ENCODE measurements at places on chromosomes 13 and 19.
A peak's percentile ranks its signal among the peaks of the same experiment; 100 is the strongest.

- no peak overlapping the region for H3K27ac ChIP-seq
- H3K4me3 ChIP-seq = no peak overlapping the region
- no peak for DNase-seq
- no peaks in the 10 kb centered on the region for H3K4me1 ChIP-seq
These were observed 537.3 kb downstream of the SUCLA2 start for GRCh38 chr13:47463726-47464125.

GRCh38 chr13:49044836-49045235 is 69.1 kb downstream of the FNDC3A start:
- H3K27me3 ChIP-seq = no peaks in the 10 kb centered on the region
- H3K36me3 ChIP-seq = no peaks in the 10 kb centered on the region
- no peak for DNase-seq
- H3K27ac ChIP-seq = no peak overlapping the region

DNA sequence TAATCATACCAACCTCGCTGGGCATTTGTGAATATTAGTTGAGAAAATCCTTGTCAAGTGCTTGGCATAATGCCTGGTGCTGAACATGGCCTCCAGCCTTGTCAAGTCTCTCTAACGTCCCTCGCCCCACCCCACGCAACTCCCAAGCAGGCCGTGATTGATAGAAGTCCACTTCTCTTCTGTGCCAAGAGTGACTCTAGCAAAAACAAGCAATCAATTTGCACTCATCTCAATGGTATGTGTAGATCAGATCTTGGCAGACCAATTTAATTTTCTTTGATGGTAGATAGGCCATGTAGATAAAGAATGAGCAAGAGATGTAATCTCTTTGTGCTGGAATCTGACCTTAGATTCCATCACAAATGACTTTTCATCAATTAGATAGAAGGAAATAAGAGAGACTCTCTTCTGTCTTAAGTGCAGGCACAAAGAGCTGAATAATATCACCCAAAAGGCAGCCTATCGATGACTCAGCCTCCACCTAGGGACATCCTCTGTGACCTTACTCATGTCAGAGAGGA is 31.0 kb upstream of the KATNAL1 start:
- H3K36me3 ChIP-seq = no peaks in the 10 kb centered on the region
- DNase-seq = peak; percentile 74
- peaks cover 84% of the 10 kb centered on the region for H3K4me1 ChIP-seq
- no peak overlapping the region for H3K4me3 ChIP-seq

DNA sequence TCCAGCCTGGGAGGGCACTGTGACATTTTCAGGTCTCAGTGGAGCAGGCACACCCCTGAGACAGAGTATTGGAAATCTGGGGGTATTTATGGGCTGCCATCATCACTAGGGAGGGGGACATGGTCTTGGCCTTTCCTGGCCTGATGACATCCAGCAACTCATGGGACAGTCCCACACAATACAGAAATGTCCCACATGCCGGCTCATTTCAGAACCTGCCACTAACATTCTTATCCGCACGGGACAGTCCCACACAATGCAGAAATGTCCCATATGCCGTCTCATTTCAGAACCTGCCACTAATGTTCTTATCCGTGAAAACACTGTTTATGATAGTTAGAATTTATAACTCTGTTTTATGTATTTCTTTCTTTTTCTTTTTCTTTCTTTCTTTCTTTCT is 9.8 kb downstream of the SLC8A2 start:
- DNase-seq = no peak
- H3K4me1 ChIP-seq = no peaks in the 10 kb centered on the region
- no peaks in the 10 kb centered on the region for H3K36me3 ChIP-seq
- H3K27me3 ChIP-seq = peaks cover 23% of the 10 kb centered on the region
- H3K4me3 ChIP-seq = no peak overlapping the region
- no peak overlapping the region for H3K27ac ChIP-seq

- H3K4me1 ChIP-seq = no peaks in the 10 kb centered on the region
- H3K27me3 ChIP-seq = no peaks in the 10 kb centered on the region
- DNase-seq = no peak
These were observed 59.3 kb upstream of the WDFY2 start for GRCh38 chr13:51524829-51525566.

GRCh38 chr13:23671377-23671776 is 101.2 kb downstream of the TNFRSF19 start:
- no peaks in the 10 kb centered on the region for H3K4me1 ChIP-seq
- H3K36me3 ChIP-seq = no peaks in the 10 kb centered on the region
- DNase-seq = no peak
- peaks cover 20% of the 10 kb centered on the region for H3K27me3 ChIP-seq

- H3K36me3 ChIP-seq = no peaks in the 10 kb centered on the region
- no peak overlapping the region for H3K4me3 ChIP-seq
- peaks cover 3% of the 10 kb centered on the region for H3K27me3 ChIP-seq
- no peak for DNase-seq
These were observed 8.4 kb downstream of the NLRP7 start for GRCh38 chr19:54938906-54939305.

- no peaks in the 10 kb centered on the region for H3K27me3 ChIP-seq
- no peak for DNase-seq
- H3K27ac ChIP-seq = no peak overlapping the region
- no peaks in the 10 kb centered on the region for H3K36me3 ChIP-seq
- no peaks in the 10 kb centered on the region for H3K4me1 ChIP-seq
- no peak overlapping the region for H3K4me3 ChIP-seq
These were observed 13.2 kb downstream of the ENOX1 start for GRCh38 chr13:43773602-43774001.

GRCh38 chr13:62119739-62120700 is 704.4 kb upstream of the PCDH20 start:
- peak; percentile 10 for DNase-seq
- H3K36me3 ChIP-seq = no peaks in the 10 kb centered on the region
- no peaks in the 10 kb centered on the region for H3K4me1 ChIP-seq

DNA sequence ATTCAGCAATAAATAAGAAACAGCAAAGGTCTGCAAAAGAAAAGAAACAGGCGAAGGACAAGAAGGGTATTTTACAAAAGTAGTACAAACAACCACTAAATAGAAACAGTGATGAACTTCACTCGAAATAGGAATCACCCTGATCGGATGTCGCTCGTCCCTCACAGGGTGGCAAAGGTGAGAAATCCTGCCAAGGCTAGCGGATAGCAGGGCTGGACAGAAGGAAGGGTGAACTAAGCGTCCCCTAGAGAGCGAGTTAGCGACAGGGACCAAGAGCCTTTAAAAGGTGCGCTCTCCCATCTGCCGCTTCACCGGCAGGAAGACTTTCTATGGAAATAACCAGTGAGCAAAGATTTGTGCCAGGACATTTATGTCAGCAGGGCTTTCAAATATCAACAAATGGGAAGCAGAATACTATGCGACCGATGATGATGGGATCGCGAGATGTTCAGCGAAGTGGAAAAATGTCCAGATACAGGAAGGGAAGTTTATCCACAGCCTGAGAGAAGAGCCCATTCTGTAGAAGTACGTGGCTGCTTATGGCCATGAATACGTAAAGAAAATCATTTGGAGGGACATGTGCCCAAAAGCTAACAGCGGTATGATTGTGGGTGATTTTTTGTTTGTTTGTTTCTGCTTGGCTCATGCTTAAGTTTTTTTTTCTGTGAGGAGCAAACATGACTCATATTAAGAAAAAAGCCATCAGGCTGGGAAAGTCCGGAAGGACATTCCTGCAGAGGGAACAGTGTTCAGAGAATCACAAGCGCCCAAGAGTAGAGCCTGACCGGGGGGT is 18.9 kb downstream of the ELAVL1 start:
- peaks cover 37% of the 10 kb centered on the region for H3K36me3 ChIP-seq
- peaks cover 7% of the 10 kb centered on the region for H3K4me1 ChIP-seq
- H3K27me3 ChIP-seq = no peaks in the 10 kb centered on the region

- no peaks in the 10 kb centered on the region for H3K27me3 ChIP-seq
- H3K27ac ChIP-seq = peak within 1 kb of the TSS; percentile 71
- peak within 1 kb of the TSS; percentile 40 for H3K4me3 ChIP-seq
- H3K36me3 ChIP-seq = peaks cover 17% of the 10 kb centered on the region
These were observed at the start of gene CTXN1 for GRCh38 chr19:7926021-7926726. Gene CTXN1, minus strand, starts transcription at chr19:7926135. Its CDS starts 597 bp downstream, at chr19:7925538.

GRCh38 chr19:13012690-13013608 is 17.7 kb downstream of the NFIX start:
- peaks cover 23% of the 10 kb centered on the region for H3K4me1 ChIP-seq
- no peaks in the 10 kb centered on the region for H3K27me3 ChIP-seq
- peak overlapping the region; percentile 41 for H3K27ac ChIP-seq
- DNase-seq = no peak
- H3K4me3 ChIP-seq = peak overlapping the region; percentile 28

- no peak for DNase-seq
- no peaks in the 10 kb centered on the region for H3K27me3 ChIP-seq
- peaks cover 28% of the 10 kb centered on the region for H3K36me3 ChIP-seq
- peak overlapping the region; percentile 91 for H3K27ac ChIP-seq
- peaks cover 38% of the 10 kb centered on the region for H3K4me1 ChIP-seq
These were observed 591 bp downstream of the DEDD2 start for GRCh38 chr19:42216653-42217519.

GRCh38 chr13:102770435-102770834 is 3.2 kb downstream of the TEX30 start:
- no peaks in the 10 kb centered on the region for H3K4me1 ChIP-seq
- H3K36me3 ChIP-seq = 0 out of 2 replicates have a peak, but pooled peaks cover 3% of the 10 kb centered on the region
- H3K4me3 ChIP-seq = no peak overlapping the region
- no peak overlapping the region for H3K27ac ChIP-seq
- H3K27me3 ChIP-seq = no peaks in the 10 kb centered on the region
- no peak for DNase-seq

DNA sequence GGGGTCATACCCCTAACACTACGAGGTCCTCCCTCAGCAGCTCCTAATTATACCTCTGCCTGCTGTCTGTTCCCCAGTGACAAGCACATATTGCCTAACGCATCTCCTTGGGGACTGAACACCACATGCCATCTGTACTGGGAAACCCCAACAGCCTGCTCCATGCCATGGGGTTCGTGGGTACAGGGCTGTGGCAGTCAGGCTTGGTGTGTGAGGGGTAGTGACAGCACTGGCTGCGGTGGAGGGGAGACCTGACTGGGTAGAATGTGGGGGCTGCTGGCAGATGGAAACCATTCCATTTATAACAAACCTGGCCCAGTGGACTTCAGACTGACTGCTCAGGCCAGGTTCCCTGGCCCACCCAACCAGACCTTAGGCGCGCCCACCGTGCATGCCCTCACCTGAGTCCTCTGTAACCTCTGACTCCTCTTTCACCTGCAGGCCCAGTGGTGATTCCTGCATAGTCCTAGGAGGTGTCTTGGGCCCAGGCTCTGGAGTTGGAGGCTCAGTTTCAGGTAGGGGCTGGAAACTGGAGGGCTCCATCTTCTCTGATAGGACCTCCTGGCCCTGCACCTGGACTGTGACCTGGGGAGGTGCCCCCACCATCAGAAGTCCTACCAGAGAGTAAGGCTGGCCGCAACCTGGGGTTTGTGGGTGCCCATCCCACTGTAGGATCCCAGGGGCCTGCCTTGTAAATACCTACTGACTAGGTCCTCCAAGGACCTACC is 3.0 kb downstream of the MZF1 start:
- no peak overlapping the region for H3K27ac ChIP-seq
- no peak overlapping the region for H3K4me3 ChIP-seq
- no peaks in the 10 kb centered on the region for H3K27me3 ChIP-seq
- H3K4me1 ChIP-seq = peaks cover 20% of the 10 kb centered on the region

DNA sequence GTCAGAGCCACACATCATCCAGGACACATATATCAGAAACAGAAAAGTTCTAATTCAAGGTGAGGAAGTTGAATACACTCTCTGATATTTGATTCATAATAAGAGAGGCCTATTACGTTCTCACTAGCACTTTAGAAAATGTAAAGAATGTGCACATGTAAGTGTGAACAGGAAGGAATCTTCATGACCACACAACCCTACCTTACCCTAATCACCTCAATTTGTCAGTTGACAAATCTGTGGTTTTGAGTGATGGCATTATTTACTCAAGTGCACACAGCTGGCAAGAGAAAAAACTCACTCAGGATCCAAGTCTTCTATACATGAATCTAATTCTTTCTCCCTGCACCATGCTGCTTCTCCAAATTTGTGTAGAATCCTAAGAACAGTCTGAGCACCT is 445.8 kb downstream of the SUCLA2 start:
- no peak overlapping the region for H3K27ac ChIP-seq
- H3K27me3 ChIP-seq = no peaks in the 10 kb centered on the region
- H3K36me3 ChIP-seq = no peaks in the 10 kb centered on the region
- H3K4me1 ChIP-seq = no peaks in the 10 kb centered on the region

DNA sequence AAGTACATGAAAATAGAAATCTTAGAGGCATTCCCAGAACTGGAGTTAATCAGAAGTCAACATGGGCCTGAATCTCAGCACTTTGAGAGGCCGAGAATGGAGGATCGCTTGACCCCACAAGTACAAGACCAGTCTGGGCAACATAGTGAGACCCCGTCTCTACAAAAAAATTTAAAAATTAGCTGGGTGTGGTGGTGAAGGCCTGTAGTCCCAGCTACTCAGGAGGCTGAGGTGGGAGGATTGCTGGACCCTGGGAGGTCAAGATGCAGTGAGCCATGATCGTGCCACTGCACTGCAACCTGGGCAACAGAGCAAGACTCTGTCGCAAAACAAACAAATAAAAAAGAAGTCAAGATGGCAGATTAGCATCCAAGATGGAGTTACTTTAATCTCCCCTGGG is 8.5 kb downstream of the IFNL2 start:
- no peaks in the 10 kb centered on the region for H3K27me3 ChIP-seq
- no peak overlapping the region for H3K4me3 ChIP-seq
- H3K36me3 ChIP-seq = no peaks in the 10 kb centered on the region
- no peak for DNase-seq

- no peaks in the 10 kb centered on the region for H3K36me3 ChIP-seq
- H3K4me3 ChIP-seq = no peak overlapping the region
- no peak overlapping the region for H3K27ac ChIP-seq
- no peaks in the 10 kb centered on the region for H3K27me3 ChIP-seq
These were observed 7.5 kb downstream of the ZNF331 start for GRCh38 chr19:53545271-53546065.

- H3K4me1 ChIP-seq = peaks cover 11% of the 10 kb centered on the region
- no peak overlapping the region for H3K4me3 ChIP-seq
- H3K36me3 ChIP-seq = no peaks in the 10 kb centered on the region
- peaks cover 6% of the 10 kb centered on the region for H3K27me3 ChIP-seq
These were observed 15.2 kb upstream of the CPB2 start for GRCh38 chr13:46119883-46120614.

DNA sequence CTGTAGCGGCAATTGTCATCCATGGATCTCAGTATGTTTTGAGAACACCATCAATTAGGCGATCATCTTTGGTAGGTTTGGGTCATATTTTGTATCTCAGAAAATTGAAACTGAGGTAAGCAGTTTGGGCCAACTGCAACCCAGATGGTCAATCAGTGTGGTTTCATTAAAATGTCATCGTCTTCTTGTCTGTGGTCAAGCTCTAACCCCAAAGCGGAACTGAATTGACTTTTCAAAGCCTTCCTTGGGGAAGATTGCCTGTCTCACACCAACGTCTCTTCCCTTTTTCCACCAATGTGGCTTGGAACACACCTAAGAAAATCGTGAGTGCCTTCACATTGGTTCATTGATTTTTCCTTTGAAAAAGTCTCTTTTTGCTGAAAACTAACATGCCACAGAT is 56.3 kb upstream of the UBAC2 start:
- H3K27me3 ChIP-seq = no peaks in the 10 kb centered on the region
- H3K36me3 ChIP-seq = no peaks in the 10 kb centered on the region
- no peak overlapping the region for H3K27ac ChIP-seq
- H3K4me3 ChIP-seq = no peak overlapping the region
- H3K4me1 ChIP-seq = no peaks in the 10 kb centered on the region
- DNase-seq = no peak

Measured in HCT116 (cell line).